ENCODE measurements at places on chromosomes 7 and 10.

DNA sequence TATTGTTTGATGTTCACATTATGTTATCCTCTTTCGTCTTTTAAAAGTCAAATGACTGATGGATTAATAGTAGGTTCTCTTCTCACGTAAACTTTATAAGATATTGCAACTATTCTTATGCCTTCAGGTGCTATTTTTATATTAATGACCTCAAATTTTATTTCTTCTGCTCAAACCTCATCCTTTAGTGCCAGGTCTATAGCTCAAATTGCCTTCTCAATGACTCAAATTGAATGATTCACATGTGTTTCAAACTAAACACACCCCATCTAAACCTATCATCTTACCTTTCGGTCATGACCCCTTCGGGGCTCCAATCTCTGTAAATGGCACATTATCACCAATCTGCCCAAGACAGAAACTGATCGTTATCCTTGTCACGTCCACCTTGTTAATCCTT is 22.0 kb upstream of the LIPF start:
- no peak for DNase-seq

GRCh38 chr7:68892236-68892635 is 706.0 kb upstream of the AUTS2 start:
- no peak for DNase-seq

GRCh38 chr10:72738486-72738885 is 46.5 kb downstream of the MCU start:
- DNase-seq, result no peak

- no peak for DNase-seq
These were observed 184.2 kb downstream of the CCDC71L start for GRCh38 chr7:106476751-106477150.

DNA sequence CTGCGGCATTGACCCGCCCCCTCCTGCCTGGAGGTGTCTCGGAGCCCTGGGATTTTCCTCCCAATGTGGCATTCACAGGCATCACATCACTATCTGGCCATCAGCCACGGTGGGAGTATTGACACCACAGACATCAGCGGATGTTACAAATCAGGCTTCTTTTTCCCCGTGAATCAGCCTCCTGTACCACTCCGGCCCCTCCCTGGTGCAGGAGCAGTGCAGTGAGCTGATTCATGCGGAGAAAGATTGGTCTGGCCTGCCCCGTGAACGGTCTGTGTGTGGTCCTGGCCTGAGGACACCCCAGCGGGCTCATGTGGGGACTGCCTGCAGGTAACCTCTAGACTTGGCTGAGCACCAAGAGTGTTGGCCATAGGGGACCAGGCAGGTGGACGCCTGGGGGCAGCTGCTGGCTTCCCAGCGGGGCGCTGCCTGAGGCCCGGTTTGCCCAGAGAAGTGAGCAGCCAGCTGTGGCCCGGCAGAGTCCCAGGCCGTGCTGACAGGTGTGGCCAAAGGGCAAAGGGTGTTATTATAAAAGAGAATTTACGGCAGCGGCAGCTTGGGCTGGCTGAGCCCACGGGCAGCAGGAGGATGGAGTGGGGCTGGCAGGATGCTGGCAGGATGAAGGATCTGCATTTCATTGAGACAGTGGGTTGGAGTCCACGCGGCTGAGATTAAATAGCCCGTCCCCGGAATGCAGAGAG is 32.1 kb upstream of the GNA12 start:
- no peak for DNase-seq

DNA sequence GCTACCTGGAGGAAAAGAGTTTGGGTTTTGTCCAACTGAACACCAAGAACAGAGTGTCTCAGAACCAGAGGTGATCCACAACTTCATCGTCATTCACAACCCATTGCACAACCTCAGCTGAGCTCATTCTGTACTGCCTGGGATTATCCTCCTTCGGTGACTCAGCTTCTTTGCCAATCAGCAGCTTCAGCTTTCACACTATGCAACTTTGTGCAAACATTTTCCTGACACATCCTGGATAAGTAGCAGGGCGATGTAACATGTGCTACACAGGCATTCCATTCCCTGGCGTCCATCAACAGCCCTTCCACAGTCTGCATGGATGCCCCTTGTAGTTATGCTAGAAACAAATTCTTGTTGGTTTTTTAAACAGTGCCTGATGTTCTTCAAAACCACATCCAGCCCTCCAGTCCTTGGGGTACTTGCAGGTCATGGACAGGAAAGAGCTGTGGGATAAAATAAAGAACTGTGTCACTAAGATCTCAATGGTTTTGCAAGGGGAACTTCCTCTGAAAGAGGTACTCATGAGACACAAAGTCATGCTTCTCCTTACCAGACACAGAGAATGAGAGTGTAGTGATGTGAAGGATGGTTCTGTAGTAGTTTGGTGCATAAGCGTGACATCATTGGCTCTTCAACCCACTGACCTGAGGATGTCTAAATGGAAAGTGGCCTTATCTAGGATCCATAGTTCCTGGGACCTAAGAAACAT is 478.5 kb downstream of the KIF20B start:
- peak; percentile 46 for DNase-seq

DNA sequence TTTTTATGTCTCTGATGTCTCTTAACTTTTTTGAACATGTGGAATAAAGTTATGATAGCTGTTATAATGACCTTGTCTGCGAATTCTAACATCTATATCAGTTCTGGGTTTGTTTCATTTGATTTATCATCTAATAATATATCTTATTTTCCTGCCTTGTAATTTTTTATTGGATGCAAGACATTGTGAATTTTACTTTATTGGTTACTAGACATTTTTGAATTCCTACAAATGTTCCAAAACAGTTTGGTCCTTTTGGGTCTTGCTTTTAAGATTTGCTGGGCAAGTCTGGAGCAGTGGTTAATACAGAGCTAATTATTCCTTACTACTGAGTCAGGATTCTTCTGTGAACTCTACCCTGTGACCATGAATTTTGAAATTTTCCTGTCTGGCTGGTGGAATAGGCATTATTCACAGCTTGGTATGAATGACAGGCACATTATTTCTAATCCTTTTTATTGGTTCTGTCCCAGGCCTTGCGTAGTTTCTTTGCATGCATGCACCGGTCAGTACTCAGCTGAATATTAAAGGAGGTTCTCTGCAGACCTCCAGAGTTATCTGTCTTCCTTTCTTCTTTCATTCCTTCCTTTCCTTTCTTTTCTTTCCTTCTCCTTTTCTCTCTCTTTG is 9.0 kb downstream of the CUTC start:
- DNase-seq, result no peak

GRCh38 chr10:5467634-5468255 is 31.6 kb downstream of the CALML5 start:
- DNase-seq, result no peak

DNA sequence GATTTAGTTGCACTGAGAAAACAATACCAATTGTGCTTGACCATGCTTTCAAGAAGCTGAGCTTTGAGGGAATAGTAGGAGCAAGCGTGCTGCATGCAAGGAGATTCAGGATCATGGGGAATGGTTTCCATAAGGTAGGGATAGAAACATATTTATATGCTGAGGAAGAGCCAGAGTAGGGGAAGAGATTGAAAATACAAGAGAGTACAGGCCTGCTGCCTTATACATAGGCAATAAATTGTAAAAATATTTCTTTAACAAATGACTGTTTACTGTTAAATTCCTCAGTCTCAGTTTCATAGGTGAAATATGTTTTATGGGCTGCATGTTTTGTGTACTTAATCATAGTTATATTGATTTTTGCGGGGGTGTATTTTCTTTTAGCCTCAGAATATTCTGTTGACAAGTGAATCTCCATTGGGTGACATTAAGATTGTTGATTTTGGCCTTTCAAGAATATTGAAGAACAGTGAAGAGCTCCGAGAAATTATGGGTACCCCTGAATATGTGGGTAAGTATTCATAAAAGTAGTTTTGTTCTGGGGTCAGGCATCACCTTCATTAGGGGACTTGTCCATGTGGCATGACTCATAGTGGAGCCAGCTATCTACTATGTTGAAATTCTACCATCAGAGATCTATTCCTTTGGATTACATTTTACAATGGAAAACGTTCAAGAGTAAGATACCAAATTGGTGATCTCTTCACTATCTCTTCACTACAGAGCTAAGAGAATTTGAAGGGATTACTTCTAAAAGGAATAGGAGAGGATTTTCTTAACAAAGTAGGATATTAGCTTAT is 36.5 kb downstream of the STK17A start:
- no peak for DNase-seq

DNA sequence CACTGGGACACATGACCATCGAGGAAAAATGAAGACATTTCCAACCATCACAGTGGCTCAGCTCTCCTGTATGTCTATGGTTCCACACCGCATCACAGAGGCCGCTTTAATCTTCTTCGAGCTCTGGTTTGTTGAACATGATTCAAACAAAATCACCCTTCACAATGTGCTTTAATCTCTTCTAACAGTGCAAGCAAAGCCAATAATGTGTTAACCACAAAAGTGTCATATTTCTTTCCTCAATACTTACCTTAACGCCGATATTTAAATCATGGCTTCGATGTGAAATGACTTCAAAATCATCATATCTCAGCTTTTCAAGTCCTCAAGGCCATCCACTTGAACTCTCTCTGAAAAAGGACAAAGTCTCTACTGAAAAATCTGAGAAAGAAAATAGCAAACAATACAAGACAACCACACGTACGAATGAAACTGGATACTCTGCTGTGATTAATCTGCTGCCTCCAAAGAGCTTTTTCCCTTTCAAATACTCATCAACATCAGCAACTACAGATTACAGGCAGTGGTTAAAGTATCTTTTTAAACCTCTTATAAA is 23.0 kb upstream of the SVIL start:
- DNase-seq, result no peak

DNA sequence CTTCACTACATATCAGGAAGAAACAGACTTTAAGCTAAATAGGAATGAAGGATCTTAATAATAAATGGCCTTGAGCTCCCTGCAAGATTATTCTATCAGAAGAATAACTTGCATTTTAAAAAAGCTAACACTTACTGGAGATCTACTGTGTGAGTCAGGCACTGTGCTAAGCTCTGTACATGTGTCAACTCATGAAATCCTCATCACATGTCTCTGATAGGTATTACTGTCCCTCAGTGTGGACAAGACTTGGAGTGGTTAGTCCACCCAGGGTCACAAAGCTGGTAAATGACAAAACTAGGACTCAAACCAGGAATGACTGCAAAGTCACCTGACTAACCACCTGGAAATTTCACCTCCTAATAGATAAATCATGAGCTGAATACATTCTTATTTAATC is 57.1 kb upstream of the KCTD7 start:
- no peak for DNase-seq

DNA sequence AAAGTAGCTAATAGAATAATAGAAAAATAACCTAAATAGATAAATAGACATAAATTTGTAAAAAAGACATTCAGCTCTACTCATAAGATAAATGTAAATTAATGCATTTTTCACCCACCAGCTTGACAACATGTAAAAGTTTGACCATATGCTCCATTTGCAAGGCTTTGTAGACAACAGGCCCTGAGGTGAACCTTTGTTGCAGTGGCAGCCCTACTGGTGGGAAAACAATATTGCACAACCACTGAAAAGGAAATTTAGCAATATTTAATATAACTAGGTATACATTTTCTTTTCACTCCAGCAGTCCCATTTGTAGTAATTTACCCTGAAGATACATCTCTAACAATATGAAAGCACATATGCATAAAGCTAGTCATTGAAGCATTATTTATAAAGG is 39.0 kb upstream of the ADRA2A start:
- no peak for DNase-seq

DNA sequence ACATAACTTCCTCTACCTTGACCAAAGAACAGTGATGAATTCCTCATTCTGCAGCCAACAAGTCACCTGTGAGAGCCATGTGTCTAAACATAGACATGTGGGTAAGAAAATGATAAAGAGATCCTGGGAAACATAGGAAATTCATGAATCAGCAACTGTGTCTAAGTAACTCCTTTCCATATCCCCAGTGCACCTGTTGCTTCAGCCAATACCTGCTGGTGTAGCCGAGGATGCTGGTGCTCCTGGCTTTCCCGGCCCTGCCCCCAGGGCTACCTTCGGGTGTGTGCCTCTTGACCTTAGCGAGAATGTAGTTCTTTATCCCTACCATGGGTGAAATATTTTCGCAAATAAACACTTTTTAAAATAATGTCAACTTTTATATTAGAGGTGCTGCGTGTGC is 114.1 kb downstream of the OR13A1 start:
- DNase-seq, result no peak

- DNase-seq, result peak; percentile 9
These were observed 55.6 kb upstream of the PNLIP start for GRCh38 chr10:116490028-116490662.
